SJSA1 (cell line): ENCODE measurements at places on chromosomes 11 and 22. TPM values are rescaled to one million over a fixed set of nuclear protein-coding genes. Genes with fewer than 3 reads are reported as not detected.

Gene MOGAT2
- not detected in 2 replicates for total RNA-seq

DNA sequence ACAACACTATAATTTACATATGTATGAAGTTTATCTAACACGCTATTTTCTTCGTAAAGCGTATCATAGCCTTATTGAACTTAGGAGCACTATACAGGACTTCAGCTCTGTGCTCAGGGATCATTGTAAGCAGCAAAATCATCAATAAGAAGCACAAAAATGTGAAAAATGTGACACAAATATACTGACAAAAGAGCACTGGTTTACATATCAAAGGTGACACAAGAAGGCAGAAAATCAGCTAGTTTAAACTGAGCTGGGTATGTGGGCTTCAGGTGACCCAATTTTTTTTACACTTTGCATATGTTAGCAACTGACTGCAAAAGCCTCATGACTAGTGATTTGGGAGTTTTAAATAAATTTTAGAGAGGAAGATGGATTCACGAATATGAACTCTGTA lies 215.2 kb upstream of the CHORDC1 start:
- no peaks in the 10 kb centered on the region for H3K36me3 ChIP-seq
- H3K27ac ChIP-seq: no peak overlapping the region
- no peak overlapping the region for H3K4me3 ChIP-seq
- H3K27me3 ChIP-seq: no peaks in the 10 kb centered on the region
- DNase-seq: no peak
- no peaks in the 10 kb centered on the region for H3K4me1 ChIP-seq

Gene KCTD14
- total RNA-seq: 2.3 and 7.7 TPM in 2 replicates

- H3K4me1 ChIP-seq: peaks cover 16% of the 10 kb centered on the region
- no peaks in the 10 kb centered on the region for H3K27me3 ChIP-seq
- DNase-seq: peak; percentile 41
Measured at GRCh38 chr11:100918551-100919500, 210.8 kb downstream of the PGR start.

GRCh38 chr11:34266090-34266912 lies 91.5 kb downstream of the ABTB2 start:
- peaks cover 44% of the 10 kb centered on the region for H3K4me1 ChIP-seq
- H3K36me3 ChIP-seq: no peaks in the 10 kb centered on the region
- DNase-seq: peak; percentile 95
- H3K27me3 ChIP-seq: no peaks in the 10 kb centered on the region
- H3K27ac ChIP-seq: no peak overlapping the region
- no peak overlapping the region for H3K4me3 ChIP-seq

GRCh38 chr11:57240757-57241156 lies 3.7 kb upstream of the APLNR start:
- DNase-seq: no peak
- no peaks in the 10 kb centered on the region for H3K4me1 ChIP-seq
- no peak overlapping the region for H3K27ac ChIP-seq
- no peaks in the 10 kb centered on the region for H3K36me3 ChIP-seq

DNA sequence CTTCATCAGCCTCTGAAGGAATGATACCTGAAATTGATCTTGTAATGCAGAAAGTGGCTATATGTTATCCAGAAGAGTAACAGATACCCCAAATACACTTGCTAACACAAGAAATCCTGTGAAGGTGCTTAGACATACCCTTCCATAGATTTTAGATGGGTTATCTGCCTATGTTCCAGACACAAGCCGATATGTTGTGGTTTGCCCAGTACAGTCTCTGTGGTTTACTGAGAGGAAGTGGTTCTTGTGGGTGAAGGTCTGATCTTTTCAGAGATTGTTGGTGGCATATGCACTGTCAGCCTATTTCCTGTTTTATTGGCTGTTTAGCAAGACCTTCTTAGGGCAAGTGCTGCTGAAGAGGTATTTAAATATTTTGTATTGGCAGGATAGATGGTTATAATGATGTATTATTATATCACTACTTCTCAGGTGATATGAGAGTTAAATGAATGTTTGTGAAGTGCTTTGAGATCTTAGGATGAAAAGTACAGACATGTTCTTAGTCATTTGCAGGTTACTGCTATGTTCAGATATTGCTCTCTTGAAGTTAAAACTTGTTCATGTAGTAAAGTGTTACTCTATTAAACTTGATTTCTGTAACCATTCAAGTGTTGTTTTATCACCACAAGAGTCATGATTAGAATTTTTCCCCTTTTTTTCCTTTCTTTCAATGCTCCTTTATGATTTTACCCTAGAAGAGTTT lies 8.2 kb downstream of the ARHGEF12 start:
- peak; percentile 35 for DNase-seq
- no peaks in the 10 kb centered on the region for H3K36me3 ChIP-seq
- no peak overlapping the region for H3K27ac ChIP-seq
- H3K27me3 ChIP-seq: no peaks in the 10 kb centered on the region

DNA sequence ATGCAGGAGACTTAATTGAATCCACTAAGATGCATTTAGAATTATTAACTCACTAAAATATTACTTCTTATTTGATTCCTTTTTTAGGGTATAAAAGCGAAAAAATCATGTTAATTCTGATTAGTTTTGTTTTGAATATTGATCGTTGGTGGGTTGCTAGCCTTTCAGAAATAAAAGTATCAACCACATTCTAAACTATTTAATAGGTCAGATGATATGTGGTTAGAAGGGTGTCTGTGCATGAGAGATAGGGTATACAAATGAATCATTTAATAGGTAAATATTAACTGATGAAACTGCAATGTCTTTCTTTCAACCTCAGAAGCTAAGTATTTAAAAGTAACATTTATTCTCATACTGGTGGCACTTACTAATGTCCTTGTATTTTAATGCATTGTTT lies 515.1 kb downstream of the CNTN5 start:
- H3K27ac ChIP-seq: no peak overlapping the region
- no peak for DNase-seq
- no peaks in the 10 kb centered on the region for H3K27me3 ChIP-seq
- no peak overlapping the region for H3K4me3 ChIP-seq
- H3K36me3 ChIP-seq: no peaks in the 10 kb centered on the region

DNA sequence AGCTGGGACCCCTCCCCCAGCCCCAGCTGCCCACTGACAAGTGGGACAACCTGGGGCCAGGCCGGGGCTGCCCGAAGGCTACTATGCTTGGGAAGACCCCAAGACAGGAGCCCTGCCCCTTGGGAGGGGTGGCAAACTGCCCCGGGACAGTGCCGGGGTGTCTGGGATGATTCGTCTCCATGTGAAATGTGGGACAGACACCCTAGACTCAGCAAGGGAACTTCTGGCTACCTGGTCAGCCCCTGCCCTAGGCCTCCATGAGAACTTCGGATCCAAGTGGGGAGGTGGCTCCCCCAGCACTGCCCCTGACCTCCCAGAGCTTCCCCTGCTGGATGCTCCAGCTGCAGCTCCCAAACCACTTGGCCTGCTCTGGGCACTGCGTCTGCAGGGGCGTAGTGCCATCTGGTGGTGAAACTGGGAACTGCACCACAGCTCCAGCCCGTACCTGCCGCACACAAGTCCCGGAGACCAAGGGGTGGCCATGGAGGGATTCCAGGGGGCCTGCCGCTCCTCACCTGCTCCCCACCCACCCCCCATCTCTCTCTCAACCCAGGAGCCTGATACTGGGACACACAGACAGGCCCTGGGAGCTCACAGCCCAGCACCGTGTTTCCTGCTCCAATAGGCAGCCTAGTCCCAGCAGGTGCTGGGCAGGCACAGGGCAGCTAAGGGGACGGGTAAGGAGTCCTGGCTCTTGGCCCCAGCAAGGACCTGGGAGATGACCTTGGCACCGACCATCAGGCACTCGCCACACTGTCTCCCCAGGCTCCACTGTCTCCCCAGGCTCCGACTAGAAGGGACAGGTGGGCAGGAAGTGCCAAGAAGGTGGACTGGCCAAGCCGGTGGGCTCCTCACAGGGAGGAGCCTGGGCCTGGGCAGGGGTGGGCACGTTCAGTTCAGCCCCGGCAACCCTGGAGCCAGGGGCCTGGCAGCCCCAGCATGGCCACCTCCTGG lies 194.1 kb downstream of the IGLL1 start:
- H3K4me3 ChIP-seq: no peak overlapping the region
- no peaks in the 10 kb centered on the region for H3K27me3 ChIP-seq
- peak; percentile 68 for DNase-seq
- no peaks in the 10 kb centered on the region for H3K4me1 ChIP-seq
- no peaks in the 10 kb centered on the region for H3K36me3 ChIP-seq
- no peak overlapping the region for H3K27ac ChIP-seq

DNA sequence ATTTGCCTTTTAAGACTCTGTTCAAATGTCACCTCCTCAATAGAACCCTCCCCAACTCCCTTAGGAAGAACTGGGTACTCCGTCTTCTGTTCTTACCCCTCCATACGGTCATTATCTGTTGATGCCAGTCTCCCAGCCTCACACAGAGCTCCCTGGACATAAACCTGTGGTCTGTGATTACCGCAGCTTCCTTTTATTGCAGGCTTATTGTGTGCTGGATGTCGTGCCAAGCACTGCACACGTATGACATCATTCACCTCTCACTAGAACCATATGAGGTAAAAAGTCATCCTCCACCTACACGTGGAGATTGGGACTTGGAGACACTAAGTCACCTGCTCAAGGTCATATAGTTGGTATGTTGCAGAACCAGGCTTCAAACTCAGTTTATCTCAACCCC lies 15.3 kb downstream of the PTPN5 start:
- H3K36me3 ChIP-seq: no peaks in the 10 kb centered on the region
- H3K4me3 ChIP-seq: no peak overlapping the region
- no peaks in the 10 kb centered on the region for H3K27me3 ChIP-seq
- no peaks in the 10 kb centered on the region for H3K4me1 ChIP-seq
- no peak for DNase-seq

DNA sequence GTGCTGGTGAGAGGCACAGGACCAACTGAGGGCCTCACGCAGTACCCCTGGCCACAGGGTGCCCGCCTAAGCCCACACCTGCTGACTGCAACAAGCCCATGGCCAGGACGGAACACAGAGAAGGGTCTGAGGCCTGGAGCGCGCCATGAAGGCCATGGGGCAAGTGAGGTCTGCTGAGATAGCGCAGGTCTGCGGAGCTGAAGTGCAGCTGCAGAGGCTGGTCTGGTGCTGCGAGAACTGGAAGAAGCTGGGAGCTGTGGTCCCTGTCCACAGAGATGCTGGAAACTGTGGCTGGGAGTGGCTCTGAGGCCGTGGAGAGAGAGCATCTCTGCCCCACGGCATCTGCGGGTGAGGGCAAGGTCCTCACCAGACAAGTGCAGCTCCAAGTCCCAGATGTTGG lies 8.3 kb downstream of the GALR3 start:
- no peak for DNase-seq
- H3K27me3 ChIP-seq: no peaks in the 10 kb centered on the region
- H3K27ac ChIP-seq: no peak overlapping the region
- peaks cover 65% of the 10 kb centered on the region for H3K36me3 ChIP-seq
- no peak overlapping the region for H3K4me3 ChIP-seq
- no peaks in the 10 kb centered on the region for H3K4me1 ChIP-seq

- peaks cover 76% of the 10 kb centered on the region for H3K36me3 ChIP-seq
- H3K4me1 ChIP-seq: peaks cover 6% of the 10 kb centered on the region
- H3K4me3 ChIP-seq: no peak overlapping the region
- no peak overlapping the region for H3K27ac ChIP-seq
- DNase-seq: no peak
- H3K27me3 ChIP-seq: no peaks in the 10 kb centered on the region
Measured at GRCh38 chr22:40414838-40415505, 44.6 kb downstream of the SGSM3 start.

Gene OR2AT4
- total RNA-seq: not detected in 2 replicates

Gene OR51E1
- 0.11 and 0.13 TPM in 2 replicates for total RNA-seq

Gene DNAJB13
- total RNA-seq: not detected in 2 replicates

Gene MIOX
- not detected in 2 replicates for total RNA-seq

Gene TMPRSS5
- 0.11 TPM in 1 of 2 replicates, not detected in the other for total RNA-seq

DNA sequence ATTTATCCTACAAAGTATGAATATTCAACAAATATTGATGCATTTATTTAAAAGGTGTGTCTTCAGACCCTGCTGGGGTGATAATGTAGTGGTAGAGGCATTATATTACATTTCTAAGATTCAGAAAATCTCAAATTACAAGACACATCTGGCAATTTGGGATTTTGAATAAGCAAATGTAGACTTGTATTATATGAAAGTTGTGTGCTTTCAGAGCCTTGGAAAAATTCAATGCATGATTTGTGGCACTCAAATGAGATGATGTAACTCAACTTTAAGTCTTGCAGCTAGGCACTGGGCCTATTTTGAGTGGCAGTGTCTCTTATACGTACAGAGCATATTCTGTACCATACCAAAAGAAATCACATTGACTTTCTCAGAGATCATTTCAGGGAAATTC lies 214.4 kb downstream of the ETS1 start:
- no peaks in the 10 kb centered on the region for H3K4me1 ChIP-seq
- no peaks in the 10 kb centered on the region for H3K27me3 ChIP-seq
- H3K4me3 ChIP-seq: no peak overlapping the region
- H3K36me3 ChIP-seq: no peaks in the 10 kb centered on the region
- H3K27ac ChIP-seq: no peak overlapping the region
- no peak for DNase-seq

DNA sequence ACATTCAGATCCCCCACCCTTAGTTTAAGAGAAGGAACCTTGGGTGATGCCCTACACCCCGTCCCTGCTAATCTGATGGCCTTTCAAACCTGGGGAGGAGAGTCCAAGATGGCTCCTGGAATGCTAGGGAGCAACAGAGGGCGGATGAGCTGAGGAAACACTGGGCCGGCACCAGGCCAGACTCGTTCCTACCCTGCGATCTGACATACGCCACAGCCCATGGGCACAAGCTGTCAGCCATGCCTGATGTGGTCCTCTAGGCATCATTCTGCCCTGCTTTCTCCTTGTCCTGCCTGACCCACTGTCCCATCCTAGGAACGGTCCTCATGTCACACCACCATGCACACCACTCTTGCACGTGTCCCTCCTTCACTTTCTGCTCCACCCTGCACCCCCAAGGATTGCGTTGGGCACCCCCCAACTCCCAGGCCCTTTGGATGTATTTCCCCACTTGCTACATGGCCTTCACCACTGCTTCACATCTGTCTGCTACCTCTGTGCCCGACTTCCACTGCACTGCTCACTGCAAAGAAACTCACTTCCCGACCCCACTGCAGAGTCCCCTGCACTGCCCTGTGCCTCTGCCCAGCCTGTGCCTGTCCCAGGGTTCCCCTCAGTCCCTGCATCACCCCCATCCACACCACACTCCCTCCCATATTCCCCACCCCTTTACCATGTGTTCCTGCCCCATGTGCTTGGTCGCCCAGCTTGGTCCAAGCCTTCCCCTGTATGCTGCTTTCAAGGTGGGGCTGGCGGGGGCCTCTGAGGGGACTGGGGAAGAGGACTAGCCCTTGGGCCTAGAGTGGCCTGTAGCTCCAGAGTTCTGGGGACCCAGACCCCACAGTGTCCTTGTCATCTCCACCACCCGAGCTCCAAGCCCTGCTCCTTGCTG lies 29.2 kb downstream of the USP35 start:
- H3K36me3 ChIP-seq: no peaks in the 10 kb centered on the region
- no peak for DNase-seq
- H3K27me3 ChIP-seq: no peaks in the 10 kb centered on the region
- H3K27ac ChIP-seq: no peak overlapping the region
- H3K4me1 ChIP-seq: no peaks in the 10 kb centered on the region

- peaks cover 27% of the 10 kb centered on the region for H3K4me1 ChIP-seq
- no peaks in the 10 kb centered on the region for H3K27me3 ChIP-seq
- H3K36me3 ChIP-seq: no peaks in the 10 kb centered on the region
Measured at GRCh38 chr22:49929994-49930575, 11.7 kb downstream of the CRELD2 start.

GRCh38 chr11:119776651-119777050 lies 47.7 kb upstream of the NECTIN1 start:
- no peak for DNase-seq
- no peak overlapping the region for H3K4me3 ChIP-seq
- no peaks in the 10 kb centered on the region for H3K27me3 ChIP-seq
- no peaks in the 10 kb centered on the region for H3K4me1 ChIP-seq
- no peaks in the 10 kb centered on the region for H3K36me3 ChIP-seq

- H3K4me1 ChIP-seq: no peaks in the 10 kb centered on the region
- H3K36me3 ChIP-seq: no peaks in the 10 kb centered on the region
- no peak overlapping the region for H3K4me3 ChIP-seq
- H3K27ac ChIP-seq: no peak overlapping the region
- DNase-seq: peak; percentile 41
Measured at GRCh38 chr11:94623120-94623735, 56.1 kb downstream of the PIWIL4 start.
